HuH-7 (cell line): ENCODE measurements at places on chromosomes 7 and 10.

- DNase-seq = no peak
Measured at GRCh38 chr10:34286136-34286739, 528.9 kb downstream of the PARD3 start.

GRCh38 chr10:30868611-30869010 is 163.1 kb downstream of the ZNF438 start:
- DNase-seq = no peak

GRCh38 chr7:129786825-129787563 is 165.8 kb downstream of the UBE2H start:
- DNase-seq = no peak

DNA sequence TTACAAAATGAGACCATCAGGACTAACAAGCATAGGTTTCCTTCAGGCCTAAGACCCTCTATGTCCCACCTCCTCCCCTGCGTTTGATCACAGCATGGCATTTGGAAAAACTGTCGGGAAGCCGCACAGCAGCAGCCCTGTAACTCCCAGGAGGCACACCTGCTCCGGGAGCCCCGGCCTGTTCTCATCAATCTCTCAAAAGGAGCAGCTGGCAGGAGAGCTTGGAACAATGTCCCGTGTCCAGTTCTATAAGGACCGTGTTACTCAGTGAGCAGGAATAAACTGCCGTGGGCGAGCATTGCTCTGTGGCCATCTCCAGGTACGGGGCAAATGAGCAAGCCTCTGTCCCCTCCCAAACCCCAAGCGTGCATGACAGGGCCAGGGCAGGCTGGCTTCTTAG is 236.9 kb downstream of the SFMBT2 start:
- DNase-seq = no peak

DNA sequence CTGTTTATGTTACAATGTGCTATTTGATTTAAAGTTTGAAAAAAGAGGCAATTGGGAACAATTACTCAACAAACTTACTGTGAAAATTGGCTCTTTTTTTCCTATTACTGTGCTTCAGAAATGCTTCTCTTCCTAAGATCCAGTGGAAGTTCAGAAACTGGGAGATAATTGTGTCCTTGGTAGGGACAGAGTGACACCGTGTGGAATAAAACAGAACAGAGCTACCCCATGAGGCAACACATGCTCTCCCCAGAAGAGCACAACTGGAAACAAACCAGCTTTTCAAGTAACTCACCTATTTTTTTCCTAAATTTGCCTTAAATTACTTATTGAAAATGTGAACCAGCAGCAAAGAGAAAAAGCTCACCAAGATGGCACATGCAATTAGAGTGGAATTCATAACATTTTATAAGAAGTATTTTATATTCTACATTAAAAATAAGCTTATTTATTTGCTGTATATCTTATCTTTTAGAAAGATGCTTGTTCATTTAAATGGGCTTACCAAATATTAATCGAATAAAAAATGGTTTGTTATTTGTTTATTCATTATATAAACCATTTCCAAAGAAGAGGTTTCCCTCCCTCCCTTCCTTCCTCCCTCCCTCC is 346.1 kb upstream of the ANKRD30A start:
- peak; percentile 44 for DNase-seq
